NCI-H524 (cell line): ENCODE measurements at places on chromosomes 1 and 21.
A peak's percentile ranks its signal among the peaks of the same experiment; 100 is the strongest.

GRCh38 chr21:28196981-28197380 lies 795.7 kb downstream of the LTN1 start:
- no peak for DNase-seq

- DNase-seq, result no peak
These were observed 87.3 kb downstream of the HSF2BP start for GRCh38 chr21:43571976-43572375.

DNA sequence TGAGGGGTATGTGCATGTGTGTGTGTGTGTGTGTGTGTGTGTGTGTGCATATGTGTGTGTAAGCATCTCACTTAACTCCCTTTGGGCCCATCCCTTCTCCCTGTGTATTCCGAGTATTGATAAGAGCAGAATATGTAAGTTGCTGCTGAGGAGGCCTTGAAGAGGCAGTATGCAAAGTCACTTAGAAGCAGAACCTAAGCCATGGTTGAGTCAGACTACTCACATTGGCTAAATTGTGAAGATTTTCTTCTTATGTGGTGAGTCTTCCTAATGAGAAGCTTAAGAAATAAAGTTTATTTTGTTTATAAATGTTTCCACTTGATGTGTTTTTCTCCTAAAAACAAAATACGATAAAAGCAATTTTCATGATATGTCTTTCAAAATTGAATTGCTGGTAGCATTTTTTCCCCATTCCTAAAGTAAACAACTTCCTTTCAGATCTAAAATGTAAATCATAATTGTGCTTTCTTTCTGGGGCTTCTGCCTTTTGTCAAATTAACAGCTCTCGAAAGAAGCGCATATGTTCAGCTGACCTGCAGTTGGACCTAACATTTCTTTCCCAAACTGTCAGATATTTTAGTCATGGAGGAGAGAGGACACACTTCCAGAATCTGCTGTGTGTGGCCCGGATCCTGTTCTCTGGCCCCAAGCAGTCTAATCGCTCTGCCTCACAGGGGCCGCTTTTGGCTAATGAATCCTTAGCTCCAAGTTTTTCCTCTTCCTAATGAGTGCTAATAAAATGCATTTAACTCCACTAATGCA lies 284.0 kb downstream of the DUSP10 start:
- peak; percentile 22 for DNase-seq

GRCh38 chr1:38026592-38027200 lies 14.2 kb downstream of the UTP11 start:
- peak; percentile 73 for DNase-seq
